ENCODE measurements at places on chromosomes 4 and X.

GRCh38 chr4:75940692-75941253 is at the start of gene NAAA:
Gene NAAA (minus strand): TSS chr4:75941013. CDS start chr4:75940949, 64 bp downstream.
- peak; percentile 54 for DNase-seq

DNA sequence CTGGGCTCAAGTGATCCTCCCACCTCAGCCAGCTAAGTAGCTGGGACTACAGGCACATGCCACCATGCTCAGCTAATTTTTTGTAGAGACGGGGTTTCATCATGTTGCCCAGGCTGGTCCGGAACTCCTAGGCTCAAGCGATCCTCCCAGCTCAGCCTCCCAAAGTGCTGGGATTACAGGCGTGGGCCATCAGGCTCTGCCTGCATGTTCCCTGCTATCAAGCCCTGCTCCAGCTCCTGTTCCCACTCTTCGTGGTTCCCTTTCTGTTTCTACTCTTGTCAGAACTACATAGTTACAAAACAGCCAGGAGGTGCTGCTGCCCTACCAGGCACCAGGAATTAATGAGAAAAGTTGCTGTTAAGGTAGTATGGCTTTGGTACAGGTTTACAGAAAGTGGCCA is 8.7 kb downstream of the TIMP1 start:
- no peak for DNase-seq

GRCh38 chr4:5706486-5707290 is 1.7 kb downstream of the EVC2 start:
- DNase-seq, result no peak

- no peak for DNase-seq
These were observed 27.1 kb downstream of the PAK3 start for GRCh38 chrX:111123125-111123524.

- no peak for DNase-seq
These were observed 103.7 kb upstream of the KLF3 start for GRCh38 chr4:38560340-38560739.

- peak; percentile 43 for DNase-seq
These were observed 695 bp upstream of the PIGA start for GRCh38 chrX:15336023-15336413.

GRCh38 chrX:18368402-18368801 is 13.9 kb upstream of the SCML2 start:
- DNase-seq, result no peak

DNA sequence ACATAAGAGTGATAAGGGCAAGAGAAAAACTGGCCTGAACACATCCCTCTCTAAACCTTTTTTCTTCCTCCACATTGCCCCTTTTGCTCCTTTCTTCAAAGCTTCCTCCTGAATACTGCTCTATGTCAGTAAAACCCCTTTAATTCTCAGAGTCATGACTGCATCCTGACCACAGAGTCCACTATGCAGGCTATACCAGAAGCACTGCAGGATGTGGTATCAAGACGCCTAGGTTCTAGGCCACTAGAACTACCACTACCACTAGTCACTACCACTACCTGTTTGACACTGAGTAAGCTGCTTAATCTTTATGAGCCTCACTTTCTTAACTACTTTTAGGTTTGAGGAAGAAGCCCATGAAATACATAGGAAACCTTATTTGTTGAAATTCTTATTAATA is 38.7 kb downstream of the ARHGEF9 start:
- no peak for DNase-seq

GRCh38 chr4:157957905-157958304 is 214.9 kb downstream of the GASK1B start:
- no peak for DNase-seq
